ENCODE measurements at places on chromosomes 1 and 21.
A peak's percentile ranks its signal among the peaks of the same experiment; 100 is the strongest.

DNA sequence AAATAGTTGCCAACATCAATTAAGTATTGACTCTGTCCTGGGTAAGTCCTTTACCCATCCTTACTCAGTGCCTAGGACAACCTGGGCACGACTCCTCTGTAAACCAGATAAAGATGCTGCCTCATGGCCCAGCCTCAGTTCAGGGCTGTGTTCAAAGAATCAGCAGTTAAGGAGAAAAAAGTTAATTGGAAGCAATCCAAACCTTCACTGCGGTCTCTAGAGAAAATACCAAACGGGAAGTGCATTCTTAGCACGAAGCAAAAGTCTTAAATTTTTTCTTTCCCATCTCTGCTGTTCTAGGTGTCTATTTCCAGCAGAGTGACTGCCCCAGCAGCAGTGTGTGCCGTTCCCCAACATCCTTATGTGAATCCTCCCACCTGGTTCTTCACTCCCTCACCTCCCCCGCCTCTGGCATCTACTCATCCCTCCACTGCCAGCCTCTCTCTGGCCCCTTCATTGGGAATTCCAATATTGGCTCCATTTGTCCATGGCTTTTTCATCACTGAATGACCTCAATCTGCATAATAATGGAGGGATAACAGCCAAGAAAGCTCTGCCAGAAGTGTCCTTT lies 23.2 kb downstream of the KANK4 start:
- no peak for DNase-seq

GRCh38 chr1:234900595-234900994 lies 228.0 kb downstream of the TOMM20 start:
- DNase-seq = no peak

DNA sequence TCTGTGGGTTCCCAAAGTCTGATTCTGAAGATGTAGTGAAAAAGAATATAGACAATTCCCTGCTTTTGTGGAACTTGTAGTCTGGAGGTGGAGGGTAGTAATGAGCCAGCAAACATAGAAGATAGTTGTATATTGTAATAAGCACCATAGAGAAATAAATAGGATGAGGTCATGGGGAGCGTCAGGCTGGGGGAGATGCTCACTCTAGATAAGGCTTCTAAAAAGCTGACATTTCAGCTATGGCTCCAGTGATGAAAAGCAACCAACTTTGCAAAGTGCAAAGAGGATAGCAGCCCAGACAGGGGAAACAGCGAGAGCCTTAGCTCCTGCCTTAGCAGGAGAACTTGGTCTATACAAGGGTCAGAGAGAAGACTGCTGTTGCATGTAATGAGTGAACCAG lies 98.0 kb upstream of the RALGPS2 start:
- no peak for DNase-seq

GRCh38 chr1:212179394-212180076 lies 105.7 kb upstream of the PPP2R5A start:
- no peak for DNase-seq

DNA sequence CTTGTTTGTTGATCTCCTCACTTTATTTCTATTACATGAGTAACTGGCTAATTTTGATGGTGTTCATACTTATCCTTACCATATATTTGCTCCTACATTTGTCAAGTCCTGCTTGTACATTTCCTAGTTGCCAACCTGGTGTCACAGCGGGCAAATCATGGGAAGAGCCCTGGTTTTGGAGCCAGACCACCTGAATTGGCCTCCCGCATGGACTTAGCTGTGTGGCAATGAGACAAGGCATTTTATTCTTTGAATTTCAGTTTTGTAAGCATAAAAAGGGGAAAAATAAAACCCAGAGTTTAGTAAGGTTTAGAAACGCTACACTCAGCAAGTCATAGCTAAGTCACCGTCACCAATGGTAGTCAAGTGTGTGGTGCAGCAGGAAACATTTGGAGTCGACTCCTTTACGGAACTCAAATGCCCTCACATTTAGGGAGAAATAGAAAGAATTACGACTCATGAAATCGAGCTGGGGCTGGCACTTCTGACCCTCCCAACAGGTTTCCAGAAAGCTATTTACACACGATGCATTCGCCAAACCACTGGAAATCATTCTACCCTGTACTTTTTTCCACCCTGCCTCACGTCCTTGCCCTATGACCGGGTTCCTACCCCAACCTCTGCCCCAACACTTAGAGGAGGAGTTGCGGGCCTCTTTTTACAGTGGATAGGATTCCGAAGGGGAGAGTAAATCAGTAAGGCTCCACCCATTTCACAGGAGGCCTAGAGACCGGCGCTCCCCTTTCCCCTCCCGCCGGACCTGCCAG lies 492 bp upstream of the PGM1 start:
- no peak for DNase-seq

GRCh38 chr1:14780271-14780670 lies 181.8 kb downstream of the KAZN start:
- no peak for DNase-seq

- no peak for DNase-seq
Measured at GRCh38 chr1:178684542-178685000, 40.5 kb upstream of the RALGPS2 start.

GRCh38 chr1:64856553-64856952 lies 109.8 kb downstream of the JAK1 start:
- DNase-seq = no peak

- DNase-seq = no peak
Measured at GRCh38 chr1:6281511-6282402, 20.9 kb upstream of the GPR153 start.

- no peak for DNase-seq
Measured at GRCh38 chr21:32214654-32215305, 64.1 kb downstream of the MIS18A start.

DNA sequence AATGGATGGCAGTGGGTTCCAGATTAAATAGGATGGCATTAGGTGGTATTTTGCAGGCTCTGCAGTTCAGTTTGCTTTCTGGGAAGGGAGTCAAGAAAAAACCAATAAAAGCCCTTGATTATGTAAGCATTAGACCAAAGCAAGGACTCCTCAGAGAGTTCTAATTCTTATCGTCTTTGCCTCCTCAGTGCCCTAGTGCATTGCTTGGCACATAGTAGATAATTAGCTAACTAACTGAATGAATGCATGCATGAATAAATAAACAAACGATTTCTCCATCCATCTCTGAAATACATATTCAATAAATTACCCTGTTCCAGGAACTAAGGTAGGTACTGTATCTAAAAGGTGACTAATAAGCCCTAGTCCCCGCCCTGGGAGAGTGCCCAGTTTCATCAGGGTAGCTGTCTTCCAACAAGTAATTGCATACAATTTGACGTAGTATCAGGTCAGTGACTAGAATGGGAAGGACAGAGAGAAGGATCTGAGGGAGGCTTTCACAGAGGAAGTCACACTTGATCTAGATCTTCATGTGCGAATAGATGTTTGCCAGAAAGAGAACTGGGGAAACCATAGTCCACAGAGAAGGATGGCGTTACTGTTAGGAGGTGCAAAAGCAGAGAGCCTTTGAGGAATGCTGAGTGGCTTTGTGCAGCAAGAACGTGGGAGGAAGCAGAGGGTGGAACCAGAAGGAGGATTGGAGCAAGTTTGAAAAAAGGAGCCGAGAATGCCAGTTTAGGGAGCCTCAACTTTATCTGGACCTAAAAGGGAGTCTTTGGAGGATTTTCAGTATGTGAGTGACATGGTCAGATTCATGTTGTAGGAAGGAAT lies 111.4 kb downstream of the TBX19 start:
- DNase-seq = no peak

- DNase-seq = peak; percentile 35
Measured at GRCh38 chr1:31714442-31715086, 10.7 kb upstream of the COL16A1 start.

DNA sequence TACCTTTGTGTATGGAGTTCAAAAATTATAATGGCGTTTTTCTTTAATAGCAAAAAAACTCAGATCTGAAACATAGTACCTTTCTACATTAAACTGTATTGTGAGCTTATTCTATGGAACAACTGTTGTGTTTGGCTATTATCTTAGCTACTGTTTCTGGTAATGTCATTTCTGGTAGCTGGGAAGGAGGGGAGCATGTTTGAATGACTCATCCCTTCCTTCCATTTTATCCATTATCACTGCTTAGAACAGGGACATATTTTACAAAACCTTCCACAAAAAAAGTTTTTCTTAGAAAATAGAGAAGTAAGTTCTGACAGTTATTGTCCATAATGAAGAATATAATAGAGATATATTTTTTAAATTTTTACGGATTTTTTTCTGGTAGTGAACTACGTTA lies 128.3 kb downstream of the NRDC start:
- DNase-seq = no peak

DNA sequence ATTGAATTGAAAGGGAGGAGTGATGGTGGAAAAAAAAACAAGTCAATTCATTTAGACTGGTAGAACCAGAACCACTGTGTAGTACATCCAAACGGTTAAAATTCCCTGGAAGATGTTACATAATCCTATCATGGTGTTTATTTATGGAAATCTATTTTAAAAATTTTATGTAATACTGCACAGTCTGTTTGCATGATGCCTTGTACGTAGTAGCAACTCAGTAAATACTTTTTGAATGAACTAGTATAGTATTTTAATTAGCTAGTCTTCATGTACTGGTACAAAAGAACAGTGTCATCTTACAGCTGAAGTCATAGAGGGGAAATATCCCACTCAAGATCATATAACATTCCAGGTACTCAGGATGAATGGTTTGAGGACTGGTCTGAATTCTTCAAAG lies 27.0 kb upstream of the IER5 start:
- no peak for DNase-seq

DNA sequence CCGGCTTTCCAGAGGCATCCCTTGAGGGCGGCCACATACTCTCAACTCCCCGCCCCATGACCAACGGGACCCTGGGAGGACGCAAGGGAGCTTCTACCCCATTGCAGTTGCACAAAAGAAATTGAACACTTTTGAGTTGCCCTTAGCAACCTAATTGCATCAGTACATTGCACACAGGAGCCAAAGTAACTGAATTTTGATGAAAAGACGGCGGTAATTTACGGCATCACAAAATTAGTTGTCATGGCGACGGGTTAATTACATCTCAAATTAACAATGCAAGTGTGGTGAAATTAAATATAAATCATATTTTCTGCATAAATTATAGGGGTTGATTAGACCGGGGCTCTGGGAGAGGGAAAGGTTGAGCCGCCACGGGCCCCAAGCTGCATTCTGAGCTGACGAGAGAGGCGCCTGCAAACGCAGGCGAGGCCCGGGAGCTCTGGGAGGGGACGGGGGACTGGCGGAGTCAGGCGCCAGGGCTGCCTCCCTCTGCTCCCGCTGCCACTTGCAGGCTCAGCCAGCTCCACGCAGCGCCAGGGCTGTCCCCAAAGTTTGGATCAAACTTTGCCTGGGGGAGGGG lies 61.4 kb downstream of the CASZ1 start:
- DNase-seq = no peak

DNA sequence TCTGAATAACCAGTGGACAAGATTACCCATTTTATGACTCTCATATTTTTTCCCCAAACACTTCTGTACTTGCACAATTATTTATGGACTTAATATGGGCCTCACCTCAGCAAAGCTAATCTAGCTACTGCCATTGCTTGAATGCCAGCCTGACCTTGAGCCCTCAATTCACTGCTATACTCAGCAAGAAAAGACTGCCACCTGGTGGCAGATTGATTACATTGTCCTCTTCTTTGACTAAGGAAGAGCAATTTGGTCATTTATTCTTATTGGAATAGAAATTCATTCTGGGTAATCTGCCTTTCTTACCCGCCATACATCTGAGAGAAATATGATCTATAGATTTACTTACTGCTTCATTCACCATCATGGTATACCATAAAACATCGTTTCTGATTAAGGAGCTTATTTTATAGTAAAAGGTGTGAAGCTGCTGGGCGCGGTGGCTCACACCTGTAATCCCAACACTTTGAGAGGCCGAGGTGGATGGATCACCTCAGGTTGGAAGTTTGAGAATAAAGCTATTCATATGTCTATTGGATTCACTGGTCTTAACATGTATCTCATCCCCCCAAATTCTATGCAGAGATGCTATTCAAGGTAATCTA lies 32.9 kb upstream of the DIPK1A start:
- peak; percentile 65 for DNase-seq

DNA sequence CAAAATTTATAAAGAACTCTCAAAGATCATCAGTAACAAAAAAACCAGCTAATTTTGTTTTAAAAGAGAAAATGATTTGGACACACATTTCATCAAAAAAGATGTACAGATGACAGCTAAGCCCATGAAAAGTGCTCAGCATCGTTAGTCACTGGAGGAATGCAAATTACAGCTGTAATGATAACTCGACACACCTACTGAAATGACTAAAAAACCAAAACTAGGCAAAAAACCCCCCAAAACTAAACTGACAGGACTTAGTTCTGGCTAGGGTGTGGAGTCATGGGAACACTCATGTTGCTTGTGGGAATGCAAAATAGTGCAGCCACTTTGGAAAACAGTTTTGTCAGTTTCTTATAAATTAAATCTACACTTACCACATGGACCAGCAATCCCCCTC lies 59.5 kb downstream of the CNIH3 start:
- DNase-seq = no peak

DNA sequence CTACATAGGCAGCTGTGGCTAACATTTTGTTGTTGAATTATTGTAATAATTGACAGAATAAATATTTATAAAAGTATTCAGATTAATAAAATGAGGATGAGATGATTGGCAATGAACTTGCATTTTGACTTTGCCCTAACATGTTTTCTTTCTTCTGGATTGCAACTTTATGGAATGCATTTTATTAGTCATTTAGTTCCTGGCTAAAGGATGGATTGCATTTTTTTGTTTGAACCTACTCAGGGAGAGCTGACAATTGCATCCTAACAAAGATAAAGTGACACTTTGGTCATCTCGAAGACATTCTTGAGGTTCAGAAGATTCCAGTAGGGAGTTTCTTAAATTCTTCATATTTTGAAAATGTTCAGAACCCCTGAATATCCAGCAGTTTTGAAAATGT lies 37.5 kb downstream of the PGM1 start:
- no peak for DNase-seq

DNA sequence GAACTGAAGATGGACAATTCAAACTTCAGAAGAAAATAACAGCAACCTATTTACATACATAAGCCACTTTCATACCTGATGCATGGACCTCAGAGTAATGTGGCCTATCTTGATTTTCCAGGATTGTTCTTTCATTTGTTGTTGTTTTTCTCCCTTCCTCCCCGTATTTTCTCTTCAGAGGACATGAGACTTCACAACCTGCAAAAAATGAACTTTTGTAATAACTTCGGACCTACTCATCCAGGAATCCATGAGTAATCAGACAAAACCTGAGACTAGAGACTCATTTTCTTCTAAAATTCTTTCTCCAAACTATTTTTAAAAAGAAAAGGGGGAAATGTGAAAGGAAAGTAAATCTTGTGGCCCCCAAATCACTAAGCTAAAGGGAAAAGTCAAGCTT lies 17.6 kb upstream of the PLA2G5 start:
- no peak for DNase-seq

- no peak for DNase-seq
Measured at GRCh38 chr1:232521660-232522059, 108.3 kb downstream of the SIPA1L2 start.

- no peak for DNase-seq
Measured at GRCh38 chr1:206422525-206422924, 47.8 kb upstream of the IKBKE start.

- DNase-seq = no peak
Measured at GRCh38 chr1:232591344-232591743, 38.6 kb downstream of the SIPA1L2 start.

- no peak for DNase-seq
Measured at GRCh38 chr1:24463776-24464735, 38.6 kb upstream of the RCAN3 start.
